ENCODE measurements at places on chromosomes 7 and 10.

DNA sequence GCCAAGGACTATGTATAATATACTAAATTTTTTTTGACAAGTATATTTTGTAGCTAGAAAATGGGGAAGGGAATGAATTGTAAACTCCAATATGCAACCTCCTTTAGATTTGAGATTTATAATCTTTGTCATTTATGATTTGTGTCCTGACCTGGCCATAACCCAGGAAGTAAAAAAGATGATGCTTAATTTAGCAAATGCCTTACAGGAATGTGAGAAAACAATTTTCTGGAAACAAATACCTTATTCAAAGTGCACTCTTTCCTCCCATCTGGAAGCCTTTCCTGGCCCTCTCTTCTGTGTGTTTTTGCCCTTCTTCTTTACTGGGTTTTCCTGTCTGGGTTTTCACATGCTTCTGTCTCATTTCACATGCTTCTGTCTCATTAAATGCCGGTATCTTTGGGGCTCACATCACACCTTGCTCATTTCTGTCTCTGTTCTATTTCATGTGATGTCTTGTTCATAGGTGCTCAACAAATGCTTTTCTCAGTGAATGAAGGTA lies 149.2 kb downstream of the RAPGEF5 start:
- no peak for DNase-seq

DNA sequence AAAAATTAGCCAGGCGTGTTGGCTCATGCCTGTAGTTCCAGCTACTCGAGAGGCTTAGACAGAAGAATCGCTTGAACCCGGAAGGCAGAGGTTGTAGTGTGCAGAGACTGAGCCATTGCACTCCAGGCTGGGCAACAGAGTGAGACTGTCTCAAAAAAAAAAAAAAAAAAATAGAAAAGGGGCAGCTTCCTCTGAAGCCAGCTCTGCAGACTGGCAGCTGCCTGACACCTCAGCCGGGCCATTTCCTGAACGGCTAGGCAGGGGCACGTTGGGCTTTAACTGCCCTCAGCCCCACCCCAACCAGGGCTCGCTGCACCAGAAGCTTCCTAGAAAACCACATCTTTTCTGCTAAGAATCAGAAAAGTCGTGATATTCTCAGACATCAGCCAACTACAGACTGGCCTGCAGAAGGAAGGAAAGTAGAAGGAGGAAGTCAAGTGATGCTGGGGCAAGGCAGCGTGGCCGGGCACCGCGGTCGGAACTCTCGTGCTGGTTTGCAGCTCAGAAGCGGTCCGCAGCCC lies 38.0 kb downstream of the PRKAG2 start:
- no peak for DNase-seq

DNA sequence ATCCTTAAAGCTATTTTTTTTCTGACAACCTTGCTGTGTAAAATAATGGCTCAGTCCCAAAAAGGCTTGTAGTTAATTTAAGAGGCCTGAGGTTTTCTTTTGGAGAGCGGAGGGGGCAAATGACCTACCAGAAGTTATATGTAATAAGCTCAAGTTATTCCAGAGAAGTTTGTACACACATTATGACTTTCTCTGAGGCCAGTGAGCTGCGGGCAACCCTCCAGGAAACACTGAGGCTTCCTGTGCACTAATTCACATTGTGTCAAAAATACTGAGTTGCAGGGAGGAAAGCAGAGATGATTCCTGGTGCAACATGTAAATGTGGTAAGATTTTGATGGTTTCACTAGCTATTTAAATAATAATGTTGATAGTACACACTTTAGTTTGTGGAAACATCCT lies 188.6 kb downstream of the DIP2C start:
- DNase-seq = no peak

DNA sequence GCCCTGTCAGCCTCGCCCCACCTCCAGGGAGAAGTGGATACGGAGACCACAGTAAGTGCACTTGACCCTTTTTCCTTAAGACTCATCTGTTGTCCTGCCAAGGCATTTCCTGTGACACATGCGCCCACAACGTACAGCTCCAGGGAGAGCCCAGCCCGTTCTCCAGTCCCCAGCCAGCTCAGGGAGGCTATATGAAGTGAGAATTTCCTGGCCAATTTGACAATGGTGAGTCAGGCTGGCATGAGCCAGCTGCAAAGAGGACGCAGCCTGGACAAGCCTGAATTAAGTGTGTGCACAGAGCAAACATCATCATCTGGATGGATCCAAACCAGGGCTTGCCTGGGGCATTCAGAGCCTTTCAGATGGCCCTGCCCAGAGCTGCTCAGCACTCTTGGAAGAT lies 244.8 kb downstream of the KCNMA1 start:
- DNase-seq = peak; percentile 97

Data from RWPE1 (cell line).